ENCODE measurements at places on chromosomes 6 and 20.

DNA sequence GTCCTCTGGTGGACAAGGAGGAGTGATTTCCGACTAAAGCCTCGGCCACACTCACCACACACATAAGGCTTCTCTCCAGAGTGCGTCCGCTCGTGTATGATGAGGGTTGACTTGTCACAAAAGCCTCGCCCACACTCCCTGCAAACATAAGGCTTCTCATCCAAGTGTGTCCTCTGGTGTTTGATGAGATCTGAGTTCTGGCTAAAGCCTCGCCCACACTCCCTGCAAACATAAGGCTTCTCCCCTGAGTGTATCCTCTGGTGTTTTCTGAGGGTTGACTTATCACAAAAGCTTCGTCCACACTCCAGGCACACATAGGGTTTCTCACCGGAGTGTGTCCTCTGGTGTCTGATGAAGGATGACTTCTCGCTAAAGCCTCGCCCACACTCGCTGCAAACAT lies 12.9 kb upstream of the SNRPB start:
- DNase-seq: no peak

GRCh38 chr6:22732176-22732970 lies 163.0 kb downstream of the HDGFL1 start:
- DNase-seq: no peak

DNA sequence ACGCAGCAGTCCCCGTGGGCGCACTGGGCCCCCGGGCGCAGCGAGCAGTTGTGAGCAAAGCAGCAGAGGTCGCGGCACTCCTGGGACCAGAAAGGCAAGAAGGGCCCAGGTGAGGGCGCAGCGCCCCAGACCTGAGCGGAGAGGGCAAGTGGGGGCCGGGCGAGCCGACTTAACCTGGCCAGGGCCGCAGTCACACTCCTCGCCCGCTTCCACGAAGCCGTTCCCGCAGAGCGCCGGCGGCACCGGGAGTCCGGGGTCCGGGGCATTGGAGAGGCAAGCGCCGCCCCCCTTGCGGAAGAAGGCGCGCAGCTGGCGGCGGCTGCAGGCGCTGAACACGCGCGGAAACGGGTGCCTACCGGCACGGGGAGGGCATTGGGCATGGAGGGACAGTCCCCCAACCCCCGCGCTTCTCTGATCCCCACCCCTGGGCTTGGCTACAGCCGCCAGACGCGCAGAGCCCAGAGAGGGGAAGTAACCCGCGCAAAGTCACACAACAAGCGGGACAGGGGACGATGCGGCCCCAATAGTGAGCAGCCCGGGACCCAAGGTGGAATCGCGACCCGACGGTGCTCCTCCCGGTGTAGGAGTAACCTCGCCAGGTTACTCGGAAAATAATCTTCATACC lies 9.2 kb downstream of the ADAM33 start:
- DNase-seq: no peak

DNA sequence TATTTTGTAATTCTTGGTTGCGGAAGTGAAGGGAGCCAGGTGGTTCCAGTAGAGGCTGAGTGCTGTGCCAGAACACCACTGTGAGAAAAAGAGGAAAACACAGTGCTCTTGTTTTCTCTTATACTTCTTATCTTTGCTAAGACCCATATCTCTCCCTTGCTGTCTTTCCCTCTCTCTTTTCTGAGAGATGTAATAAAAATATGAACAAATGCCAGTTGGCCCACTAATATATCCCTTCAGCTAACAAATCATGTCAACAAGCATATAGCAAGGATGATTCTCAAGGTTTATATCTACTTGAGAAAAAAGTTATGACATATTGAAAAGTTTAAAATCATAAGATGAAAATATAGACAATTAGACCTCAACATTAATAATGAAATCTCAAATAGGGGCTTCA lies 758.3 kb downstream of the HDGFL1 start:
- DNase-seq: no peak

DNA sequence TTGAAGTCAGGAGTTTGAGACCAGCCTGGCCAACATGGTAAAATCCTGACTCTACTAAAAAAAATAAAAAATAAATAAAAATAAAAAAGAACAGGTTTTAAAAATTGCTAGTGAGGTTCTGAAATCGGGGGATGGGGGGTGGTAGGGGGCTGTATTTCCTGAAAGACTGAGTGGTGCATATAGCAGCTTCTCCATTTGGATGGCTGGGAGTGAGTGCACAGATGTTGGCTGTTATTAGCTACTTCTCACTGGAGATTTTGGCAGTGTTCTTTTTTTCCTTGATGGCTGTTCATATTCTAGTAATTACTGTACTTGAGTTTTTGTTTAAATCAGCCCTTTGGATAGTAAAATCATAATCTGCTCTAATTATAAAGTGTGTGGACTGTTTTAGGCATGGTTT lies 79.8 kb downstream of the RTN4IP1 start:
- DNase-seq: no peak

DNA sequence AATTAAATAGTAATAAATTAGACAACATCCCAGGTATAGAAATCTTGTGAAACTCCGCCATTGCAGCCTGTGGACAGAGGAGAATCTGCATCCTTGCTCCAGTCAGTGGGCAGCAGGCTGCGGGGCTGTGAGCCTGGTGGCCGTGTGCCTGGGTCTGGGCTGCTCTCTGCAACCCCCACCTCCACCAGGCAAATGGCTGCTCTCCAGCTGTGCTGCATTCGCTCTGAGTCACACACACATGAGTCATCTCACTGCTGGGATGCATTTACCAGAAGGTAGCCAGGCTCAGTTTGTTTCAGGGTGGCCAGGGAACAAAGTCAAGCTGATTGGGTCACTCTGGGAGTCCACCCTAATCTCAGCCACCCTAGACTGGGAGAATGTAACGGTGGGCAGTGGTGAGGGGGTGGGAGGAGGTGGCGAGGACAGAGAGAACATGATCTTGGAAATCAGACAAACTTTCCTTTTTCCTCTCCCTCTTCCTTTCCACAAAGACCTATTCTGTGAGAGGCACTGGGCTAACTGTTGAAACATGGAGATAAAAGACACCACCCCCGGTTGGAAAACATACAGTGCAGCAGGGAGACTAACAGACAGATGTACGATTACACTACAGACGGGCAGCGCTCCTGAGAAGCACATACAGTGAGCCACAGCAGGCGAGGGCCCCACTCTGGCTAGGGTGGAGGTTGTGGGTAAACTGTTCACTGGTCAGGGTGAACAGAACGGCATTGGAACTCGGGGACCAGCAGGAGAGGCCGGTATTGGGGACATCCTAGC lies 59.2 kb downstream of the TRAM2 start:
- peak; percentile 98 for DNase-seq

GRCh38 chr6:52725143-52725534 lies 38.1 kb downstream of the GSTA2 start:
- DNase-seq: no peak

GRCh38 chr6:131250936-131251335 lies 115.7 kb downstream of the AKAP7 start:
- no peak for DNase-seq

DNA sequence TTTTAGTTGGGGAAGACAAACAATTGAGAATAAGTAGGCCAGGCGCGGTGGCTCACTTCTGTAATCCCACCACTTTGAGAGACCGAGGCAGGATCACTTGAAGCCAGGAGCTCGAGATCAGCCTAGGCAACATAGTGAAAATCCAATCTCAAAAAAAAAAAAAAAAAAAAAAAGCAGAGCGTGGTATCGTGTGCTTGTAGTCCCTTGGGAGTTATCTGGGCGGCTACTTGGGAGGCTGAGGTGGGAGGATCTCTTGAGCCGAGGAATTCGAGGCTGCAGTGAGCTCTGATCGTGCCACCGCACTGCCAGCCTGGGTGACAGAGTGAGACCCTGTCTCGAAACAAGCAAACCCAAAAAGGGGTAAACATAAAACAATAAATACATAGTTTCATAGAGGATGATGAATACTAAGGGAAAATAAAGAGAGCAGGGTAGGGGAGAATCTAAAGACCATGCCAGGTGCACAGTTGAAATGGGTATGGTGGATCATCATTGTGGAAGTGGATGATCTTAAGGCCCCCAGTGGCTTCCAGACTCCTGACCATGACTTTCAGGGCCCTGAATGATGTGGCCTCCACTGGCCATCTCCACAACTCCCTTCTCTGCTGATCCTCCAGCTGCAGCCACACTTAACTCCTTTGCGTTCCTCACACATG lies 947 bp downstream of the POFUT1 start:
- peak; percentile 15 for DNase-seq

GRCh38 chr6:32772656-32773055 lies 9.3 kb upstream of the HLA-DQB2 start:
- no peak for DNase-seq

- peak; percentile 68 for DNase-seq
Measured at GRCh38 chr6:37965964-37966676, 146.6 kb downstream of the ZFAND3 start.

GRCh38 chr6:44260011-44260410 lies 2.7 kb upstream of the SLC35B2 start:
- no peak for DNase-seq

DNA sequence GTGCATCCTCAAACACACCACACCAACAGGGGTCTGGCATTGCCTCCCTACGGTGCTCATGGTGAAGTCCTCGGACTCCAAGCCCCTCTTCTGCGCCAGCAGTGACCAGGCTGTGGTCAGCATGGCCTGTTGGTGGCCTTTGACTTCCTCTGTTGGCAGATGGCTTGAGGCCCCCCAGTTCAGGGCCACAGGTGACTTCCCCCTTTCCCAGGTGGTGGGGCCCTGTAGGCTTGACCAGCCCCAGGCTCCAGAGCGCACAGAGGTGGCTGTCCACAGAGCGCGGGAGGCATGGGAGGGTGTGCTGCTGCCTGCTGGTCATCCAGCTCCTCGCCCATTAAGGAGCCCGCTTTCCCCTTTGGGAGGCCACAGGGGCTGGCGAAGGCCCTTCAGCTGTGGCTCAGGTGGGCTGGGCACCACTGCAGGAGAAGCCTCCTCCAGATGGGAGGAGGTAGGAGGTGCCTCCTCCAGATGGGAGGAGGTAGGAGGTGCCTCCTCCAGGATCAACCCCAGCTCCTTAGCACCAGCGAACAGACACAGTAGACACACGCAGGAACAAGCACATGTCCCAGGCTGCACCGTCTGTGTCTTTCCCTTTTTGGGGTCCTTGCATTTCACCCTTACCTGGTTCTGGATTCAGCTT lies 52.1 kb upstream of the BHLHE23 start:
- no peak for DNase-seq

DNA sequence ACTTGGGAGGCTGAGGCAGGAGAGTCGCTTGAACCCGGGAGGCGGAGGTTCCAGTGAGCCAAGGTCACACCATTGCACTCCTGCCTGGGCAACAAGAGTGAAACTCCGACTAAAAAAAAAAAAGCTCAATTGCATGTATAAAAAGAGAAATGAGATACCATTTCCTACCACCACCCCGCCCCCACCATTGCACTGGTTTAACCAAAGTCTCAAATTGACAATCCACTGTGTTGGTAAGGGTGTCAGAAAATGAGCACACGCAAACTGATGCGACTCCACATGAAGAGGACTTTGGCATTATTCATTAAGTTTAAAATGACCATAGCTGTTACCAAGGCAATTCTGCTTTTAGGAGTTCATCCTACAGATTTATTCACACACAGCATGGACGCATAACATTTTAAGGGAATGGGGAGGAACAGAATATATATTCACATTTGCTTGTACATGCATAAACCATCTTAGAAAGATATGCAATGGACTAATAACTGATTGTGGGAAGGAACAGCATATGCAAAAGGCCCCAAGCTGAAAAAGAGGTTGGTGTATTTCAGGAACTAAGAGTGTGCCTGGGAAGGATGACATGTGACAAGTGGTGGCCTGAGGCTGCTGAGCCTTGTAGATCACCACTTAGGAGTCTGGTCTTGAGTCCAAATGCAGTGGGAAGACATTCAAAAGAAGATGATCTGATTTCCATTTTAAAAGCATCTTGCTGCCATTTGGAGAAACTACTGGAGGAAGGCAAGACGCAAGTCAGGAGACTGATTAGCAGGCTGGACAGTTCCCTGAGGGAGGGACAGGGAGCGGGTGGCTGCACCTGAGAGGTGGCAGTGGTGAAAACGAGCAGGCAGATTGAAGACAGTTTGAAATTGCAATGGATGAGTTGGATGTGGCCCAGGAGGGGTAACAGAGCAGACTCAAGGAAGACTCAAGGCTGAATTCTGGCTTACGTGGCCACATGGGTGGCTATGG lies 37.2 kb upstream of the PTPN1 start:
- no peak for DNase-seq

- DNase-seq: no peak
Measured at GRCh38 chr6:44422531-44422930, 35.0 kb downstream of the CDC5L start.
